ENCODE measurements at places on chromosomes 1 and 21. TPM values are rescaled to one million over a fixed set of nuclear protein-coding genes. Genes with fewer than 3 reads are reported as not detected.

TMPRSS15 gene
- total RNA-seq: not detected

CFAP45 gene
- 0.34 TPM for total RNA-seq

DNA sequence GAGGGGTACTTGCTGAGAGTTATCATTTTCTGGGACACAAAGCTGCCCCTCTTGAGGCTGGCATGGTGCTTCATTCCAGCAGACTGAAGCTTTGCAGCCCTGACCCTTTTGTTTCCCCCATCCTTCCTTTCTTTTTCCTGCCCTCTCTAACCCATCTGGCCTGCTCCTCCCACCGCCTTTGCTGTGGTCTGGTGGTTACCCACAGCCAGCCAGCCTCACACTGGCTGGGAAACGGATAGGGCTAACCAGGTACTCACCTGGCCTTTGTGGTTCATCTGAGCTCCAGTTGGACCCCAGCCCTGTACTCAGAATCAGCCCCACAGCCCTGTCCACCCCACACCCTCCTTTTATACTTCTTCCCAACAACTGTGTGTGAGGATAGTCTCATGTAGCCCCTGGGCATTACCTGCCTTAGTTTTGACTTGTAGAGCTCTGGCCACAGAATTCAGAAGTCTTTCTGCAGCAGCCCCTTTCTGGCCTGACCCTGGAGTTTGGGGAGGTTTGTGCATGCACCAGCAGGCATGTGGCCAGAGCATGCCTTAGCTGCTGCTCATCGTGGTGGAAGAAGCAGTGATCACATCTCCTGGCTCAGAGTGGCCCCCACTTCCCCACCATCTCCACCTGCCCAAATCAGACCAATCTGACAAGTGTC, 138.0 kb downstream of the TRABD2B start:
- DNase-seq: peak; percentile 27

GRCh38 chr1:213332491-213332890, 281.4 kb downstream of the RPS6KC1 start:
- no peak for DNase-seq

DNA sequence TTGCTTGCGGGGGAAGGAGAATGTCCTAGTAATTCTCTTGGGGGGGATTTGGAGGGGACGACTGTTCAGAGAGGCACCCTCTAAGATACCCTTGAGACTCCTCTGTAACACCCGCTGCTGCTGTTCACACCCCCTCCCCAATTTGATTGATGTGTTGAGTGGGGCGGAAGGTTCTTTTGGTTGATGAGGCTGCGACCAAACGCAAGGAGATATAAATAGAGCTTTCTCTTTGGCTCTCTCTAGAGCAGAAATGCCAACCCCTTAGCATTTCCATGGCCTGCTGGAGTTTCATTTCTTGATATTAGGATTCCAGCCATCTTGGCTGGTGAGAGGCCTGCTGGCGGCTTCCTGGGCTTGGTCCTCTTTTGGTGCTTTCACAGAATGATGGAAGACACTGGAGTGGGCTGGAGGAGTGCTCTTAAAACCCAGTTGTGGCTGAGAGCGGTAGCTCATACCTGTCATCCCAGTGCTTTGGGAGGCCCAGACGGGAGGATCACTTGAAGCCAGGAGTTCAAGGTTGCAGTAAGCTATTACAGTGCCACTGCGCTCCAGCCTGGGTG, 2.0 kb downstream of the PIK3CD start:
- peak; percentile 46 for DNase-seq

DNA sequence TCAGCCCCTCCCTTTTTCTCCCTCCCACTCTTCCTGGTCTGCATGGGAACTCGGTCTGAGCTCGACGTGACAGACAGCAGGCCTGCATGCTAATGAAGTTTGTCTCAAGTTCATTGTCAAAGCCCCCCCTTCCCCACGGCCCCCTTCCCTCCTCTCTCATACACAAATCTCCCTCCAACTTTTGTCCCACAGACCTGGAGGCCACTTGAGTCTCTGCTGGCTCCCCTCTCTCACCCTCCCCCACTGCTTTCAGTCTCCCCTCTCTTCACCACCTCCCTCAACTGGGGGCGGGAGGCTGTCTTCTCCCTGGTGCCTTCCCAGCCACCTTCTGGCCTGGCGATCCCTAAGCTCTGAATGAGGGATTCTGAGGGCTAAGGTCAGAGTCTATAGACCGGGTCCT, 61.3 kb downstream of the RHBG start:
- DNase-seq: no peak

Measured in activated CD8-positive, alpha-beta T cell treated with anti-CD3 and anti-CD28 coated beads, Interleukin-2, amount 10 ng/mL, durations not matched to agents 7 days and 5 days (primary cell).